ENCODE measurements at places on chromosomes 7 and 10.

- DNase-seq = no peak
Measured at GRCh38 chr10:112584276-112584675, 137.3 kb downstream of the VTI1A start.

- DNase-seq = no peak
Measured at GRCh38 chr7:137753948-137754851, 92.6 kb downstream of the DGKI start.

GRCh38 chr10:3750006-3750816, 34.8 kb downstream of the KLF6 start:
- DNase-seq = no peak

DNA sequence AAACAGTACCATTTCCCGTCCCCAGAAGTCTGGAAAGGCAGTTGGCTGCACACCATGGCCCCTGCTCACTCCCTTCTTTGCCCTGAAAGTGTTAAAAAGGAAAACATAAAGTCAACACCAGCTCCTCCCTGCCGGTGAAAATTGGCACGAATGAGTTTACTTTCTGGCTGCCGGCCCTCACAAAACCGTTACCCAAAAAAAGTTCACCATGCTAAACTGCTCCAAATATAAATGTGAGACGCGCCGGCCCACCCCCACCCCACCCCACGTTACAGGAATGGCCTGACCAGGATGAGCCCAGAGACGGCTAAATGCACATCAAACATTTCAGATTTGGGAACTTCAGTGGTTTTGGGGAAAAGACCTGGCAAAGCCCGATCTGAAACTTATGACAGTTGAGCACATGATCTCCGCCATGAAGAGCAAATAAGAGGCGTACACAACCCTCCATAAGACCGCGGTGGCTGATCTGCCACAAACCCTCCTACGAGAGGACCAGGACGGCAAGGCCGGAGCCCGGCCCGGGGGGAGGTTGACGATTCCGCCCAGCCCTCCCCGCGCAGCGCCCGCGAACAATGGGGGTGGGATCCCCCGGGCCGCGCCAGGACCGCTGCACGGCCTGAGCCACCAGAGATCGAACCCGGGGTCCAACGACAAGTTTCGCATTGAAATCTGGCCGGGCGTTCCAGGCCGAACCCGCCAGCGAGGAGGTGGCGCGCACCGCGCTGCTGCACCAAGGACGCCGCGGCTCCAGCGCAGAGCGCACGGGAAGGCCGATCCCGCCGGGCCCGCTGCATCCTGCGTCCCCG, 952 bp downstream of the DIP2C start:
- DNase-seq = no peak

DNA sequence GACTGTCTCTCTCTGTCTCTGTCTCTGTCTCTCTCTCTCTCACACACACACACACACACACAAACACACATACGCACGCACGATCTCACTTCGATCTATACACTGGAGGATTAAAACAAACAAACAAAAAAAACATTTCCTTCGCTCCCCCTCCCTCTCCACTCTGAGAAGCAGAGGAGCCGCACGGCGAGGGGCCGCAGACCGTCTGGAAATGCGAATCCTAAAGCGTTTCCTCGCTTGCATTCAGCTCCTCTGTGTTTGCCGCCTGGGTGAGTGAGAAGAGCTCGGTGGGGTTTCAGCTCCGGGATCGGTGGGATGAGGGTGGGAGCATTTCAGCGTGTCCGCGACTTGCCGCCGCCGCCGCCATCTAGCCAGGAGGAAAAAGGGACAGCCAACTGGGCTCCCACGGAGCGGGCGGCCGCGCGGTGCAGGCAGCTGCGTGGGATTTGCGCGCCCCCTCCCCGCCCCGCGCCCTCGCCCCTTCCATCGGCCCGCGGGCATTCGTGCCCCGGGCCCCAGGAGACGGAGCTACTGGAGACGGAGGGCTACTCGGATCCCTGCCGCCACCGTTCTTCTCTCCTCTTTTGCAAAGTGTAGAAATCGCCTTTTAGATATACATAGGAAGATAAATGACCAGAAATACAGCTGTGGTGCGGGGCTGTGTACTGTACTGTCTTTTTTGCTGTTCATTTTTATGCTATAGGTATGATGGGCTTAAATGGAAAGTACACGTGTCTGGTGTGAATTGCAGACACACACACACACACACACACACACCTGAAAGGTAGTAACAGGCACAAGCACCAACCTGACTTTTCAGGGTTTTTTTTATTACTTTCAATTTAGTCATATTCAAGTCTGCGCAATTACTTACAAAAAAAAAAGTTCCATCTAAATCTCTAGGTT, 581 bp downstream of the PTPRZ1 start:
- DNase-seq = no peak

DNA sequence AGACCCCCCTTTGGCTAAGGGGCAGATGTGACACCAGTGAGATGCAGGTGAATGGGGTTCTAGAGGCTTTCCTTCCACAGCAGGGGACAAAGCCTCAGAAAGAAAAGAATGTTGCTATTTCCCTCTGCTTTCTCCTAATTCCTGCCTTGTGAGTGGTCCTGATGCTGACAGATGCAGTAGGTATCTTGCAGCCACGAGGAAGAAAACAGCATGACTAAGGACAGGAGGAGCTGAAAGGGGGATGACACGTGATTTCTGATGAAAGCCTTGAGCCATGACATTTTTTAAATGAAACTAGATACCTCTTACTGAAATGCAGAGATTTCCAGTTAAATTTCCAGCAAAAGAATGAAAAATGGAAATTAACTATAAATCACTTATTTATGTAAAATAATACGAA, 92.4 kb downstream of the C1GALT1 start:
- DNase-seq = no peak

DNA sequence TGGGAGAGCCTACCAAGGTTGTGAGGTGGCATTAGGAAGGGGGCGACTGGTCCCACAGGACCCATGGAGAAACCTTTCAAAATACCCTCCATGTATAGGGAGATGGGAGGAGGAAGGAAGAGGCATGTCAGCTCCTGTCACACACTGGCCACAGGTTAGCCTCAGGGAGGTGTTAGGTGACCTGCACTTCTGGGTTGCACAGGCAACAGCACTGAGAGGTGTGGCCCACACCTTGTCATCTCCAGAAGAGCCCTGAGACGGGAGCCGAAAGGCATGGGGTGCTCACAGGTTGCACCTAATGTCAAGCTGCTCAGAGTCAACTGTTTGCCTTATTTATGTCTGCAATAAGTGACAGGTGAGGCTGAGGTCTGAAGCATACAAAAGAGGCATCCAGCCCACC, 14.6 kb upstream of the USP6NL start:
- DNase-seq = no peak

DNA sequence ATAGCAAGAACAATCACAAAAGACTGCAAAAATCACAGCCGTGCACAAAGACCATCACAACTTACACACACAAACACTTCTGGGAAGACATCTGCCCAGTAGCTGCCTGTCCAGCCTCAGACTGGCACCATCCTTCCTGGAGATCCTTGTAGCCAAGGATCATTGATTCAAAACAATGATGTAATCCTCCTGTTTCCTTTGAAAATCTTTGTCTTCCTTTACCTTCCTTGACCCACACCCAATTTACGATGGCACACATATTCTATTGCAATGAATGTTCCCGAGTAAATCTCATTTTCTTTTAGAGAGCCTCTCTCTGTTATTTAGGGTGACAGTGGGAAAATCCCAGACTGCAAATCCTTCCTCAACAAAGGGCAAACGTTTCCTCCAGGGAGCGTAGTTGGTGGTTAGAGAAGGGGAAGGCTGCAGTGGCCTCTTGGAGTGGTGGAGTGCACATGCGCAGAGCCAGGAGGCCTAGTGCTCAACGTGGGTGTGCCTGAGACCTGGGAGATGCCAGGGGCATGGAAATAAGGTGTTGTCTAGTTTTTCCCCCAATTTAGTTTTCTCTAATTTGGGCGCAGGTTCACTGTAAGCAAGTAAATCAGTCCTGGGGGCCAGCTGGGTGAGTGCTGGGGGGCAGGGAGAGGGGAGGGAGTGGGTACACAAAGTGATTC, 3.1 kb upstream of the INPP5A start:
- DNase-seq = no peak

GRCh38 chr10:74202356-74202755, 51.3 kb downstream of the ADK start:
- DNase-seq = no peak

GRCh38 chr10:70354556-70354955, 27.9 kb downstream of the LRRC20 start:
- no peak for DNase-seq

Measured in effector CD8-positive, alpha-beta T cell (primary cell).